ENCODE measurements at places on chromosomes 4 and X.

- no peak for DNase-seq
Measured at GRCh38 chrX:150254909-150255308, 108.2 kb upstream of the MAMLD1 start.

- DNase-seq = no peak
Measured at GRCh38 chr4:4689694-4690440, 148.0 kb upstream of the STX18 start.

DNA sequence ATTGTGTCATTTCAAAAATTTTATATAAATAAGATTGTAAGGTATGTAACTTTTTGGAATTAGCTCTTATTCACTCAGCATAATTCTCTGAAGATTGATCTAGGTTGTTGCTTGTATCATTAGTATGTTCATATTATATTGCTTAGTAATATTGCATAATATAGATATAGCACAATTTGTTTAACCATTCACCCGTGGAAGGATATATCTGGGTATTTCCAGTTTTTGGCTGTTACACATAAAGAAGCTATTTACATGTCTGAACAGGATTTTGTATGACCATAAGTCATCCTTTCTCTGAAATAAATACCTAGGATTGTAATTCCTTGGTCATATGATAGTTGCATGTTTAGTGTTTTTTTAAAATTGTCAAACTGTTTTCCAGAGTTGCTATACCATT lies 82.5 kb downstream of the CPEB2 start:
- DNase-seq = no peak

GRCh38 chr4:89704651-89705395 lies 132.1 kb downstream of the SNCA start:
- no peak for DNase-seq

DNA sequence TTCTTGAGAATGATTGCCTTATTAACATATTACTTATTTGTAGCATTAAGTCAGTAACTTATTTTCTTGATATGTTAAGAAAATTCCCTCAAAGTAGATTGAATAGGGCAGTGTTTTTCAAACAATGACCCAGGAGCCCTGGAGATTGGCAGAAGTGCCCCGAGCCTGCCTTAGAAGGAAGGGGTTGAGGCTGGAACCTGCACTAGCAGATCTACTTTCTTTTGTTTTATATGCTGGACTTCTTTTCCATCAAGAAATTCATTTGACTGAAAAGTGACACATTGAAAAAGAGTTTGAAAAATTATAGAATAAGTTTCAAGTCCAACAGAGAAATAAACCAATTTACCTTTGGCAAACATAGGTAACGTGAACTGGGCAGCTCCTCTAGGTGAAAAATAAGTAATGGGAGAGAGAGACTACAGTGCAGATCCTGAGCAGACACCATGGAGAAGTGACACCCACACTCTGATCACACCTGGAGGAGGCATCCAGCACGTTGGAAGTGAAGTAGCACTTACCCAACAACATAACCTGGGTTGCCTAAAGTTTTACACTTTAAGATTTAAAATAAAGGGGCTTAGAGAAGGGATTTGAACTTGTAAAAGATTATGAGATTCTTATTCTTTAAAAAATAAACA lies 18.6 kb downstream of the ARSJ start:
- DNase-seq = no peak

GRCh38 chr4:71400810-71401209 lies 62.0 kb downstream of the SLC4A4 start:
- no peak for DNase-seq

DNA sequence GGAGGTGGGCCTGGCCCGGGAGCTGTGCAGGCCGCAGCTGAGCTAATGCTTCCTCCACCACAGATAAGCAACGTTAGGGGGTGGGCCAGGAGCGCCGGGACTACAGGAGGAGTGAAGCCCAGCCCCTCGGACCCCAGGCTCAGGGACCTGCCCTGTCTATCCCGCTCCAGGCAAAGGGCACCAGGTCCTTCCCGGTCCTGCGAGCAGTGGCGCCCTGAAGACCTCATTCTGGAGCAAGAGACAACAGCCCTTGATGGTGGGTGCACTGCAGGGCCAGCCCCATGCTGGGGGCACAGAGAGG lies 730 bp upstream of the TREX2 start:
- no peak for DNase-seq

DNA sequence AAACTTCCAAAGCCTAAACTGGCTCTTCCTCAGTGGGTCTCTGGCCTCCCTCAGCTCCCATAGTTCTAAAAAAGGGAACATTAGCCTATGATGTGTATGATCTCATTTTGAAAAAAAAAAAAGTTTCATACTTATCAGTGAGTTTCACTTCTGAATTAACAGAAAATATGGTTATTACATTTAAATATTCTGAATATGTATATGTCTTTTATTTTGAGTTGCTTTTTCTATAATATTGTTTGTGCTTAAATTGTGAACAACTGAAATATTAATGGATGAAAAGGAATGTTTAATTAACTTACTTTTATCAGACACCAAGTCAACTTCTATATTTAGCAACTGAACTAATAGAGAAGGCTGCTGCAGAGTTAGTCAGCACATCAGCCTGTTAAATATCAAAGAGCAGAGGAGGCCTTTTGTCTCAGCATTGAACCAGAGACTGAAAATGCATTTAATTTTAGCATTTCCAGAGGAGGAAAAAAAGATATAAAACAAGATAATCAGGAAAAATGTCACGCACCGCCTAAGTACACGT lies 20.4 kb upstream of the FHL1 start:
- DNase-seq = no peak

DNA sequence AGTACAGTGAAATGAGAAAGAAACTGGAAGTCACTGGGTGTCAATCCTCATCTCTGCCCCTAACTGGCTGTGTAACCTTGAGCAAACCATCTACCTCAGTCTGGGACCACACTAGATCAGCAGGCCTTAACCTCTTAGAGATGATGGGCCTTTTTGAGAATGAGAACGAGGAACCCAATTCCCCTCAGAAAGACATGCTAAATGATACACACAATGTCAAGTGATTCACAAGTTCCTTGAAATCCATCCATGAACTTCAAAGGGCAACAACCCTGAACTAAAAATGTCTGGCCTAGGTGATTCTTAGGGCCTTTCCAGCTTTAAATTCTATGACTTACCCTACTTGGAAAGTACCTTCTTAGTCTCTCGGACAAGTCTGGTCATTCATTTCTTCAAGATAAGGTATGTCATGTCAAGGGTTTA lies 47.4 kb downstream of the ACSL4 start:
- DNase-seq = no peak

GRCh38 chrX:18575744-18576143 lies 96.2 kb downstream of the RS1 start:
- no peak for DNase-seq

- DNase-seq = no peak
Measured at GRCh38 chrX:3244955-3245354, 101.5 kb downstream of the MXRA5 start.

DNA sequence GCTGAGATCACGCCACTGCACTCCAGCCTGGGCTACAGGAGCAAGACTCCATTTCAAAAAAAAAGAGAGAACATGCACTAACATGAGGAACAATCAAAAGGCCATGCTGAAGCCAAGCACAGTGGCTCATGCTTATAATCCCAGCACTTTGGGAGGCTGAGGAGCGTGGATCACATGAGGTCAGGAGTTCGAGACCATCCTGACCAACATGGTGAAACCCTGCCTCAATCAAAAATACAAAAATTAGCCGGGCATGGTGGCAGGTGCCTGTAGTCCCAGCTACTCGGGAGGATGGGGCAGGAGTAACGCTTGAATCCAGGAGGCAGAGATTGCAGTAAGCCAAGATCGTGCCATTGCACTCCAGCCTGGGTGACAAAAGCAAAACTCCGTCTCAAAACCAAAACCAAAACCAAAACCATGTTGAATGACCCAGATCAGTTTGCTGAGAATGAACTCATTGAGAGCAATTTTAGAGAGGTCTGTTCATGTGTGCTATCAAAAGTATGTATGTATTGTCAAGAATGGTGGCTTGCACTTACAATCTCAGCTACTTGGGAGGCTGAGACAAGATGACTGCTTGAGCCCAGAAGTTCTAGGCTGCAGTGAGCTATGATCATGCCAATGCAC lies 44.8 kb downstream of the PDS5A start:
- DNase-seq = no peak

- peak; percentile 65 for DNase-seq
Measured at GRCh38 chr4:31045724-31046318, 325.7 kb downstream of the PCDH7 start.

GRCh38 chr4:170391066-170391740 lies 301.4 kb upstream of the AADAT start:
- DNase-seq = no peak

- no peak for DNase-seq
Measured at GRCh38 chrX:123217077-123217476, 33.0 kb downstream of the GRIA3 start.

- no peak for DNase-seq
Measured at GRCh38 chr4:70915874-70916559, 13.8 kb downstream of the MOB1B start.

- no peak for DNase-seq
Measured at GRCh38 chr4:13956947-13957346, 329.4 kb upstream of the BOD1L1 start.

DNA sequence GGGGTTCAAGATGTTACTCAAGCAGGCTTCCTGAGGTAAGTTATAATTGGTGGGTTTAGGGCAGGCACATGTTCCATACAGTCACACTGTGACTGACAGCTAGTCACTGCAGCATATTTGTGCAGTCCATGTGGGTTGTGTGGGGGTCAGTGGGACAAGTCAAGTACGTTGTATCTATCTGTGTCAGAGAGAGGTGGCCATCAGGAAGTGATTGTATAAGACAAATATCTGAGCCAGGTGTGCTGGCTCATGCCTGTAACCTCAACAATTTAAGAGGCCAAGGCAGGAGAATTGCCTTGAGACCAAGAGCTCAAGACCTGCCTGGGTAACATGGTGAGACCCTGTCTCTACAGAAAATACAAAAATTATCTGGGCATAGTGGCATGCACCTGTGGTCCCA lies 509.3 kb downstream of the CENPC start:
- no peak for DNase-seq

GRCh38 chr4:48756689-48757220 lies 23.3 kb downstream of the FRYL start:
- DNase-seq = no peak

- DNase-seq = no peak
Measured at GRCh38 chr4:23166407-23166806, 473.7 kb downstream of the GBA3 start.

DNA sequence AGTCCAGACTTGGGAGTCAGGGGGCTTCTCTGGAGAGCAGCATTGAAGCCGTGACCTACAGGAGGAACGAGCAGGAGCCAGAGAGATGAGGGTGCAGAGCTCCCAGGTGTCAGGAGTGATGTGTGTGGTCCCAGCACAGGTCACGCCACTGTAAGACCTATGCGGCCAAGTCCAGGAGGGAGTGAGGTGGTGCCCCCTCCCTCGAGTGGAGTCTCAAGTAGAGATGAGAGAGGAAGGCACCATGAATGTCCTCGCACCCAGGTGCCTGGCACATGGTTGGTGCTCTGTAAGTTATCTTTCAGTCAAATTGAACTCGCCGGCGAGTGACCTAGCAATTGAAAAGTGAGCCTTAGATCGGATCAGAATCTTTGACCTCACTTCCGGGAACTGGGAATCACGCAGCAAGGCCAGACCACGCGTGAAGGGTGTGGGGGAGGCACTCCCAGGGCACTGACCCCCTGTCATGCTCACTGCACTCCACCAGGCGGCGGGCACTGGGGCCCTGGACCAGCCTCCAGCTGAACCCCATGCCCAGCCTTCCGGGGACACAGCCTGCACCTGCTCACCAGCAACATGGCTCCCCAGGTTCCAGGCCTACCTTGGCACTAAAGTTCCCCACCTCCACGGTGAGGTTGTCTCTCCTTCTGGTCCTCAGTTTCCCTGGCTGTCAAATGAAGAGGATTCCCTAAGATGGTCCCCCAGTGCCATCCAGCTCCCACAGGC lies 127.4 kb downstream of the HMX1 start:
- DNase-seq = no peak
